Left kidney (tissue), 8 donors: ENCODE measurements at places on chromosomes 2 and 18. TPM values are rescaled to one million over a fixed set of nuclear protein-coding genes. Genes with fewer than 3 reads are reported as not detected.

GRCh38 chr18:37540424-37541138 lies 25.0 kb downstream of the CELF4 start:
- no peak for DNase-seq

DNA sequence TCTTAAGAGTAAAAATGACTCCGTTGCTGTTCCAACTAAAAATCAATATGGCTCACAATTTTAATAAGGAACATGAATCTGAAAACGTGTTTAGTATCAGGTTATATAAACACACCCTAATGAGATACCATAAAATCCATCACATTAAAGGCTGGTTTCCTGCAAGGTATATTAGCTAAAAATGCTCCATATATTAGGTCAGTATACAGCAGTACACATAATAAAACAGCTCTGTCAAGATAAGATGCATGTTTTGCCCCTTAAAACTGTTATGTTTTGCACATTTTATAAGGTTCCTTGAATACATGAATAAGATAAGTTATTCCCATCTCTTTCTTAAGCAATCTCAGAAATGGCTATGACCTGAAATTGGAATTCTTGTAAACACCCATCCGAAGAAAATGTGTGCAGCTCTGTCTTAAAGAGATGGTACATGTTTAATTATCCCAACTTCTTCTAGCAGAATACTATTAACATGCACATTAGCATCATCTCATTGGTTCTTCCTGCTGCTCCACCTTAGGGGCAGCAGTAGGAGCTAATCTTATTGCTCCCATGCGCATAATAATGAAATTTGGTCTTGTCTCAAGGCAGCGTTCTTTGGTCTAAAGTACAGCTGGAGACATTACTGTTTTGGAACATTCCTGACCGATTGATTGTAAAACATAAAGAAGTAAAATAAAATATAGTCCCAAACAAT lies 836.1 kb upstream of the FANCL start:
- no peak for DNase-seq

DNA sequence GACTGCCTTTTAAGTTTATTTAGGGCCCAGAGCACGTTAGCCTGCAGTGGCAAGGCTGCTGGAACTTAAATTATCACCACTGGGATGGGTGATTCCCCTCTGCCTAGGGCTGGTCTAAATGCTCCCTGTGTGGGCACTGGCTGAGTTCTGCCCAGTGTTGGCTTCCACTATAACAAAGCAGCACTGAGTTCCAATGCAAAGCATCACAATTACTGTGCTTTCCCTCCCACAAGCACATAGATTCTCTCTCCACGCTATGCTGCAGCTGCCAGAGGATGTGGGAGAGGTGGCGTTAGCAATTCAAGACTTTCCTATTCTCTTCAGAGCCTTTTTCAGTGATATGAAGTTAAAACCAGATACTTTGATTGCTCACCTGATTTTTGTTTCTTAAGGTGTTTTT lies 328.9 kb upstream of the DDX18 start:
- no peak for DNase-seq

GRCh38 chr2:152200565-152201465 lies 25.3 kb upstream of the STAM2 start:
- no peak for DNase-seq

DNA sequence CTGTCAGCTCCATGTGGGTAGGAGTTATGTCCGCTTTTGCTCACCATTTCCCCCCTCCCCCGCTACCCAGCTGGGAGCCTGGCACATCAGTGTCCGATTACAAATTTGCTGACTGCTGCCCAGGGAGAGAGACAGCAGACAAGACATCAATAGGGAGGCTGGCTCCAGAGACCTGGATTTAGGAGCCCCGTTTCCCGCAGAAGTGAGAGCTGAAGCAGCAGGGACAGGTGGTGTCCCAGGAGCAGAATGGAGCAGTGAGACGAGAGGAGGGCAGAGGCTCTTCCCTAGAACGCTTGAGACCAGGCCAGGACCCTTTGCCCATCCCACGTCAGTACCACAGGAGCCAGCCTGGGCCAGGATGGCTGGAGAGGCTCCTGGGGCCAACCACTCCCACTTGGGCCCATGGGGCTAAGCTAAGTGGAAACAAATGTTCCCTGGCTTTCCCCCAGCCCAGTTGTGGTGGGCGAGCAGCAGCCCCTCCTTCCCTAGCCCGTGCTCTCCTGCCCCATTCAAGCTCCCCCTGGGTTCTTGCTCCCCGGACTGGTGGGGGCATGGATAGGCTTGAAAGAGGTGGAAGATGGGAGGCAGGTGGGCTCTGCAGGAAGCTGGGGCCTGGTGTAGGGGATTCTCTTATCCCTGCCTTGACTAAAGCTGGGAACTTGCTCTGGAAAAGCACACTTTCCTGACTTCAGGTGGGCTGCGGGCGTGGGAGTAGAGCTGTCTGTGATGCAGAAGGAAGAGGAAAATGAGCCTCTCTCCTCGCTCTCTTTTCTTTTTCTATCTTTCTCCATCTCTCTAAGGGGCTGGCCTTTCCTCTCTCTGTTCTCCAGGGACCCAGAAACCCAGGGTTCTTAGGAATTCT lies 4.1 kb upstream of the WNT6 start:
- no peak for DNase-seq

DNA sequence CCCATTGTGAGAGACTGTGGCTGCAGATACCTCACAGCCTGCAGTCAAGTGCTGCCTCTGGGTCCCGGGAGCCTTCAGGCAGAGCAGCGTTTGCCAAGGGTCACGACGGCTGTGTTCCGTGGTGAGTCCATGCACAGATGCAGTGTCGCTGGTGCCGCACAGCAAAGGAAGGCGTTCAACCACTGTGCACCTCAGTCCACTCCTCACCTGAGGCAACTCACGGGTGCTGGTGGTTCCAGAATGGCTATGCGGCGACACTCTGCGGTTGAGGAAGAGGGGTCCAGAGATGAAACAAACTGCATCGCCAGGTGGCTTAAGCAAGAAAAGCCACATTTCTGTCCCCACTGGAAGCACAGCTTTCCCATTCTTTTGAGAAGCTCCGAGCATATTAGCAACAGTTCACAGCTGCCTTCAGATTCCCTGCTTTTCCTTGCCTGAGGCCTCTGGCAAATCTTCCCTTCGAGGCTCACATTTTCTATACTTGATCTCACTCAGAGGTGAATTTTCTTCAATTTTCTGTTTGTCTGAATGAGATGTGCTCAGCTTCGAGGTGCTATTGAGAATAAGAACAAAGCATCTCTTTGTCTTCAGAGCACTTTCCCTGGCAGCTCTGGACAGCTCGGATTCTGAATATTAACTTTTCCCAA lies 208.8 kb upstream of the TWIST2 start:
- DNase-seq, result no peak

DNA sequence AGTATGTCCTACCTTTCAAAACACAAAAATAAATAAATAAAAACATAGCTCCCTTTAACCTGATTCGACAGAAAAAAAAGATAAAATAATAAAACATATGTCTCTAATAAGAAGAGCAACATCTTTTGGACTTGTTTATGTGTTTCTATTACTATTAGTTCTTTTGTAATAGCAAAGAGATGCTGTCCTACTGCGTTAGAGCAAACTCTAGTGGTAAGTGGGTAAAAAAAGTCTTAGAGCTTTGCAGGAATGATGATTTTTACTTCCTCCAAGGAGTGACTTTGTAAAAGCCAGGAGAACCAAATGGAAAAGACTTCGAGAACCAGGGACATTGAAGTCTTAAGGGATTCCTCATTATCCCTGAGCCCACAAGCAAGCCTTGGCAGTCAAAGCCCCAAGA lies 450.1 kb downstream of the METTL4 start:
- DNase-seq, result no peak

DNA sequence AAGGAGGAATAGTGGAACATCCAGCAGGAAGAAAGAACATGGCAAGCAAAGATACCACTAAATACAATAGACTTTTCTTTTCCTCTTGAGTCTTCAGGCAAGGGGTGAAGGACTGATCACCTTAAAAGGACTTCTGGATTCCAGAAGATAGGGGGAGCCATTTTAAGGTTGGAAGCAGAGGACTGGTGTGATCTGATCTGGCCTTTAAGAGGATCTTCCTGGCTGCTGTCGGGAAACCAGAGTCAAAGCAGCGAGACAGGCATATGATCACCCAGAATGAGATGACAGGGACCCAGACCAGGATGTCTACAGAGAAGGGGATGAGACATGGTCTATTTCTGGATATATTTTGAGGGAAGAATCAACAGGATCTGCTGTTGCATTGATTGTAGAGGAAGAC lies 558.0 kb downstream of the STK39 start:
- no peak for DNase-seq

GRCh38 chr18:78448106-78448505 lies 531.5 kb upstream of the SALL3 start:
- no peak for DNase-seq

DNA sequence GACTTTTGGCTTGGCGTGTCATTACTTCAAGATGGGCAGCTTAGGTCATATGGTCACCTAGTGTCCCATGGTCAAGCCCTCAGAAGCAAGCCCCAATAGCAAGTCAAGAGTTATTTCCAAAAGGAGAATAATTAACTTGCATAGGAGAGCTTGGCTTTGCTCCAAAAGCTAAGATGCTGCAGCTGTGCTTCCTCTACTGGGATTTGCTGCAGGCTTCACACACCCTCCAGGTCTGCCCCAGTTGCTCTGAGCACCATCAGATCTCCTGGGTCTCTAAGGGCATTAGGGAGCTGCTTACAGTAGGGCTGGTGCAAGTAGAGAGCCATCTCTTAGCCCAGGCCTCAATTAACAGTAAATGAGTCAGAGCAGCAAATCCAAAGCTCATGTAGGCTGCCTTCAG lies 46.6 kb downstream of the THUMPD2 start:
- DNase-seq, result no peak

- no peak for DNase-seq
Observed at GRCh38 chr2:42928692-42929545, 136.5 kb upstream of the HAAO start.

DNA sequence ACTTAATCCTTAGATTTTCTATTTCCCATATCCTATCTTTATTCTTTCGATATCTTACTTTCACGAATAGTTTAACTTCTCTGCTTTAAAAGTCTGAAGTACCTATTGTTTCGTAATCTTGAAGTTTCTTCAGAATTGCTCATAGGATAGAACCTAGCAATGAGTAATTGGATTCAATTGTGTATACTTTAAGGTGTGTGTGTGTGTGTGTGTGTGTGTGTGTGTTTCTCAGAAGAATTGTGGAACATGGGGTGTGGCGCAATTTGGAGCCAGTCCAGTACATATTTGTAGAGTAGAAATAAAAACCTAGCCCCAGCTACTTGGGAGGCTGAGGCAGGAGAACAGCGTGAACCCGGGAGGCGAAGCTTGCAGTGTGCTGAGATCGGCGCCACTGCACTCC lies 897.6 kb downstream of the BCL11A start:
- no peak for DNase-seq

- DNase-seq, result no peak
Observed at GRCh38 chr2:226423498-226423960, 376.1 kb downstream of the IRS1 start.

DNA sequence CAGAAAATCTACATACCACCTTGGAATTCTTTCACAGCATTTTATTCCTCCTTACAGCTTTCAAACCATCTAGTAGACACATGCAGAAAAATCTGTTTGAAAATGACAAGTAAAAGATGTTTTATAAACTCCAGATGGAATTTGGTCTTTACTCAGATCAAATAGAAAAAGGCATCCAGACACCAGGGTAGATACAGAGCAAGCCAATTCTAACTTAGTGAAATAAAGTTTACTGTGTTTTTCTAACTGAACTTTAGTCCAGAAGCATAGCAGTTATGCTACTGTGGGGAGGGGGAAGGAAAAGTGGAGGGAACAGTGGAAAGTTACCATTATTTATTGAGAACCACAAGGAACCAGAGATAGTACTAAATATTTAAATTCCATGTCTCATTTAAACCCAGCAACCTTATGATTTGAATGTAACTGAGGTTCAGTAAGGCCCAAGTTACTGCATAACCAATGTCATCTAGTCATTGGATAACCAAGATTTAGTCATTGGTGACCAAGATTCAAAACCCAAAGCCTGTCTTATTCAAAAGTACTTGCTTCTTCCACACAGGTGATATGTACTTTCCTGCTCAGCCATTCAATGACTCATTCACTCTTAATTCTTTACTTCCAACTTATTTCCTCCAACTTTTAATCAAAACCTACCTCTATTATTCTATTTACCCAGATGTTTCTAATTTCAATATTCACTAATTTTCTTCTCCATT lies 57.7 kb downstream of the RAD51AP2 start:
- no peak for DNase-seq

DNA sequence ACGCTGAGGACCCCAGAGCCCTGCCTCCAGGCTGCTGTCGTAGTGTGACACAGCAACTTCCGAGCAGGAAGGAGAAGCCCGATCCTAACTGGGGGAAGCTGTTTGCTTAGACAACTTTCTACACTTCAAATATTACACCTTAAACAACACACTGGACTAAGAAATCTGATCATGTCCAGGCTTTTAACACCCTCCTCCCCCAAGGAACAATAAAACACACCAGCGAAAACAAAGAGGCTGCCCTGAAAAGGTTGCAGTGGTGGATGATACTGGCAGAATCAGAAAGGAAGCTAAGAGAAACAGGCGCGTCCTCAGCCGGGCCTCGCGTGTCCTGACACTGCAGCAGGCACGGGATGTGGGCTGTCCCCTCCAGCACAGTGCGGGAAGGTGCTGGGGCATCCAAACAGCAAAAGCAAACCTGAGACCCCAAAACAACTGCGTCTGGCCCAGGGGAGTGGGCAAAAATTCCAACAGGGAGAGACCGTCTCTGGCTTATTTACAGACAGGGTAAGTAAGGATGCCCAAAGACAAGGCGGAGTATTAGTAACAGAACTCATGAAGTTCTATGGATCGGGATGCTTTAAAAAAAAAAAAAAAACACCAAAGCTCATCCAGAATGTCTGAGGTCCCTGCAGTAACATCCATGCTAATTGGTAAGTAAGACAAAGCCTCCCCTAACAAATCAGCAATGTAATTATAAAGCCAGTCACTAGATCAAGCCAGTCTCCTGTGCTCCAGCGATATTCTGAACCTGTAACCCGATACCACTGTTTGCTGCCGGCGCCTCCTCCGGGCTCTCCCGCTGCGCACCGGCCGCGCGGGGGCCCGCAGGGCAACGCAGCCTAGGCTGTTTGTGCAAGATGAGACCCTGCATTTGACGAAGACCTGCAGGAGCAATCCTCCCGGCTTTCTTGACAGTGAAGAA lies 9.0 kb downstream of the SERTAD2 start:
- DNase-seq, result peak; percentile 94

Gene REG1B
- polyA plus RNA-seq, result not detected

Gene SOX11
- 22.9 TPM for polyA plus RNA-seq

Gene SPAG16
- 71.7 TPM for polyA plus RNA-seq

Gene EML6
- polyA plus RNA-seq, result 20.4 TPM

Gene CHRND
- polyA plus RNA-seq, result 0.96 TPM

Gene TNFRSF11A
- 2.8 TPM for polyA plus RNA-seq
